Stimulated activated CD4-positive, alpha-beta T cell treated with anti-CD3 and anti-CD28 coated beads, Interleukin-15, amount 100 ng/mL, for 48 hours (primary cell): ENCODE measurements at places on chromosomes 6 and 20.
A peak's percentile ranks its signal among the peaks of the same experiment; 100 is the strongest.

DNA sequence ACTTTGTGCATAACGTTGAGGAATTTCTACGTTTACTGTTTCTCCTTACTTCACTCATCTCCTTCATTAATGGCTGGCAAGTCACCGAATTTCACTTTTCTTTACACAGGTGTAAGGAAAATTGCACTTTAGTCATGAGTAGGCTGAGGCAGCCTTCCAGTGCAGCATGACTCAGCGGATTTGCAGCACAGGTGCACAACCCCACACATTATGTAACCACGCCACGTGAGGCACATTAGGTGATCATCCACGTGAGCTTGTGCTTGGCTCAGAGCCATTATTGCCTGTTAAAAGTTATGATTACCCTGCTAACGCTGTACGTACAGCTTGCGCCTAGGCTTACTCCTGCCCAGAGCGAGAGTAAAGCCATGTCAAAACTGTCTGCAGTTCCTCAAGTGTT, 158.8 kb downstream of the NKAIN2 start:
- DNase-seq: no peak

DNA sequence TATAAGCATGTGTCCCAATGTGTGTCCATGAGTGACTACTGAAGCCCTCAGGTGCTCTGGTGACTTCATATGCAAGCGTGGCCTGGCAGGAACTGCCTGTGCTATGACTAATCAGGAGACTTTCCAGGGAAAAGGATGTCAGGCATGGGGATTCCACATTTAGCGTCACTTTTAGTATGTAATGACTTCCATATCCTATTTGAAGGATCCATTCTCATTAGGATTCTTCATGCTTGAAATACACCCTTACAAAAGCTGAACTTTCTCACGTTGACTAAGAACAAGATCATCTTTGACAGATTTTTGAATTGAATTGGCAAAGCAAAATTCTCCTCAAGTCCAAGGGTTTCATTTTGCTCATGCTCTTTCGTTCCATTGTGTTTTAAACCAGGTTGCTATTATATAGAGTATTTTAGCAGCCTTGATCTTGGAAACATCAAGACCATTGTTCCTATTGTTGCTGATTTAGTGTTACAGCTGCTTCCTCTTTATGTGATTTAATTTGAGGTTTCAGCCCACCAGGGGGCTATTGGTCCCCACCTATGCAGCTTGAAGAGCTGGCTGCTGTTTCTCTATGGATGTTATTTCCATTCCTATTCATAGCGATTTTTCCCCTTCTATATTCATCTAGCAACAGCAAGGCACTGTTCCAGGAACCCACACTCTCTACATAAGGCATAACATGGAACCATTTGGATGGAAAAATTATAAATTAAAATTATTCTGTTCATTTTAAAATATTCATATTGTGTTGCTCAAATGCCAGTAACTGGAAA, 418.6 kb downstream of the CDKAL1 start:
- DNase-seq: no peak

DNA sequence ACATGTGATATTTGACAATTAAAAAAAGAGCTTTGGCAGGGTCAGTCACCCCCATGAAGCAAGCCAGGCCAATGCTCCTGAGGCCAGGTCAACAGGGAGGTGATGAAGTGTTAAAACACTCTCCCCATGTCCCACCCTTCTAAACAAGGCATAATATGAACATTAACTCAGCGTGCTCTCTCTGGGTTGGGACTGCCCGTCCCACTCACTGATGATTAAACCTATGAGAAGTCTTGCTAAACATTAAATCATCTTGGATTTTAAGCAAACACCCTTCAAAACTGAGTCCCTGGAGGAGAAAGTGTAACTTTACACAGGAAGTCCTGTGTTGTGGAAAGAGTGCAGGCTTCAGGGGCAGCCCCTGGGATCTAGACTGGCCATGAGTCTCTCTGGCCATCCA, 558.5 kb downstream of the CD83 start:
- DNase-seq: no peak

GRCh38 chr6:134634966-134635365, 314.9 kb downstream of the ALDH8A1 start:
- no peak for DNase-seq

GRCh38 chr20:50932016-50932485, 814 bp upstream of the ADNP start:
- no peak for DNase-seq

- no peak for DNase-seq
Observed at GRCh38 chr6:5249451-5250122, 11.2 kb downstream of the LYRM4 start.

DNA sequence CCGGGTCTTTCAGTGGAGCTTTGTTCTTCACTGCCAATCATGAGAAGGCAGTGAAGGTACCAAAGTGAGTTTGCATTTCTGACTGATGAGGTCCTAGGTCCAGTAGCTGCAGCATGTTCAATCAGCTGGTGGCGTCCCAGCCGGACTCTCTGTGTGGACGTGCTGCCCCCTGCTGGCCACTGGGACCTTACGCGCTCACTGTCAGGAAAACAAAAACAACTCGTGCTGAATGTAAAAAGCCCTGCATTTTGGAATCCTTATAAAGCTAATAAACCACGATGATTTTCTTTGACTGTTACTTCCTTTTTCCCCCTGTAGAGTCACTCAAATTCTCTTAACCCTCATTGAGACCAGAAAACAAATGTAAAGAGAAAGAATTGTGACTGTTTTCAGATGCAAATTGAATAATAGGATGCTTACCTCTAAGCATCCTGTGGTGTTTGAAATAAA, 4.9 kb upstream of the CD24 start:
- peak; percentile 77 for DNase-seq

DNA sequence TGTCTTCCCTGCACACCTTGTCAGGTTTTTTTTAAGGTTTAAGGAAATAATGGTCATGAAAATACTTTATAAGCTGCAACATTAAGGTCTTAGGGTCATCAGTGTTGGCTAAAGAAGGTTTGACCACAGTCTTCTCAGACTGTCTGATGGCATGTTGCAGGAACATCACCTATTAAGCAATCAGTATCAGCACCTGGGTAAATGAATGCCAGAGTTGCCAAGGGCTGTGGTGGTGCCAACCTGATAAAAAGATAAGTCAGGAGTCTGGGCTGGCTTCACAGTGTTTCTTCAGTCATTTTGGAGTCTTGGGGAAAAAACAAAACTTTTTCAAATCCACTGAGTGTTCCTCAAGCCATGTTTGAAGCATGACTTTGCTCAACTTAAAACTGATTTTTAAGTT, 61.5 kb upstream of the VSTM2L start:
- DNase-seq: no peak

DNA sequence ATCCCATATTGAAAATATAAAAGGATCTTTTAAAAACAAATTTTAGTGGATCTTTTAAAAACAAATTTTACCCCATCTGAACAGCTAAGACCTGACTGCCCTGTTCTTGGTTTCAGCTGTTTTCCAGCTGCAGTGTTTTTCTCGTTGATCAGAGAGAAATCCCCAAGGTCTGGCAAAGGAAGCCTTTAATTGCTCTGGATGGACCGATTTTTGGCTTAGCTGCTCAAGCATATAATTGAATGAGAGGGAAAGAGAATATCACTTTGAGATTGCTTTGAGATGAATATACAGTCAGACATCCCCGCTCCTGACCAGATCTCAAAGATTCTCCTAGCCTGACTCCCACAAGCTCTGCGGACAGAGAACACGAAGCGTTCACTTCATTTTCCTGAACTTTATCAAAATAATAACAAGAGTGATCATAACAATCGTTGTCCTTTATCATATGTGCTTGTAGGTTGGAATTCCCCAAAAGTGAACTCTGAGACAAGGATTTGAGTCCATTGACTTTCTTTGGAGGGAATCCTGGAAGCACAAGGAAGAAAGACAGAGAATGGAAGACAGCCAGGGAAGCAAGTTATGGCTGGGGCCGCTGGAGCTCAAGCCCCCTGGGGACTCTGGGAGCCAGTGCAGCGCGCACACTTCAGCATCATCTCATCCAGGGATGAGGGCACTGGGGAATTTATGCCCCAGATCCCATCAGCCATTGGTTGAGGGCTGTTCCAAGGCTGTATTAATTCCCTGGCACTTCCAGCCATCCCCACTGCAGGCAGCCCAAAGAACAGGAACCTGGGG, 101.3 kb downstream of the SNX5 start:
- no peak for DNase-seq

GRCh38 chr20:64099880-64100565, 7.3 kb downstream of the NPBWR2 start:
- no peak for DNase-seq

GRCh38 chr20:63317061-63317460, 24.1 kb downstream of the COL20A1 start:
- DNase-seq: no peak

- DNase-seq: no peak
Observed at GRCh38 chr6:157600807-157601206, 219.8 kb downstream of the ZDHHC14 start.

- DNase-seq: no peak
Observed at GRCh38 chr20:49308875-49309274, 31.0 kb upstream of the ZNFX1 start.

DNA sequence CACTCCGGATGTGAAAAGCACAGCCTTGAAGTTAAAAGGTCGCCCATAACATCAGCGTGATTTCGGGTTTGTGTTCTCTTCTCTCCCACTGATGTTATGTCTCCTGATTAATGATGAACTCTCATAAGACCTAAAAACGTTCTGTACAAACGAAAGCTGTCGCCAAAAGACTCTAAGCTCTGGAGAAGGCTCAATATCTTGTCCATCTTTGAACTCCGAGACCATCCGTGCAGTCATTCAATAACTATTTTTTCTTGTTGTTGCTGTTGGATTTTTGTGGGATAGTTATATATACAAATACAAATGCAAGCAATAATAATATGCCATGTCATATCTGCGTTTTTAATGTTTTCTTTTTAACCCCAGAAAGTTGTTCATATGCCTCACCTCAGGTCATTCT, 291.8 kb upstream of the MARCKS start:
- DNase-seq: no peak

GRCh38 chr6:5989141-5989723, 17.5 kb downstream of the NRN1 start:
- no peak for DNase-seq

GRCh38 chr20:3446779-3447178, 24.0 kb upstream of the ATRN start:
- DNase-seq: no peak

DNA sequence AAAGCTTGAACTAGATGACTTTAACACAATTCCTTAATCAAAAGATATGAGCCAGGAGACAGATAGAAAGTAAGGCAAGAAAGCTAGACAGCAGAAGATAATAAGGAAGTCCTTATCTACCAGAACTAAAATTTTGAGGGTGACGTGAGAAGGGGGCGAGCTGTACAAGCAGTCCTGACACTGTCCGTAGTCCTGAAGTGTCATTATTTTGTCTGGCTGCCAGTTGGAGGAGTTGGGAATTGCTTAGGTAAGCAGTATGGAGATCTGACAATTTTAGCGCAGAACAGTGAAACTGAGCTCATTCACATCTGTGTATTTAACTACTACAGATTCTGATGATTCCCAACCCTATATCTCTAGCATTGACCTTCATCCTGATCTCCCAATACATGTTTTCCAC, 25.8 kb upstream of the CEP85L start:
- no peak for DNase-seq

DNA sequence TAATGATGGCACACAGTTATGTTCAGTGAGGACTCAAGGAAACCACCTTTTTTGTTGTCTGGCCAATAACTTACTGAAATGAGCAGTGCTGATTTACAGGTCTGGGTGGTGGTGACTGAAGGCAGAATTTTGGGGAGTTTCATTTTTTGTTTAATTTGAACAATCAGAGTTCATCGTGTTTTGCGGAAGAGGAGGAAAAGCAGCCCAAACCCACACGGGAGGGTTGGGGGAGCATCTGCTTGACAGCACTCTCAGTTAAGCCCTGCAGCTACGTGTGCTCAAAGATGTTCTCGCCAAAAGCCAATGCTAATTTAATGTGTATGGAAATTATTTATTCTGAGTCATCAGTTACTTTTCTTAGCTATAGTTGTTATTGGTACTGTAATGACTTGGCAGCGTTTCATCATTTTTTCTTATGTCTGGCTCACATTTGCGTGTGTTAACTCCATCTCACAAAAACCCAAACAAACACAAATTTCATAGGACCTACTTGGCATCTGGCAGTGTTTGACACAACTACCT, 89.2 kb downstream of the UST start:
- DNase-seq: no peak

DNA sequence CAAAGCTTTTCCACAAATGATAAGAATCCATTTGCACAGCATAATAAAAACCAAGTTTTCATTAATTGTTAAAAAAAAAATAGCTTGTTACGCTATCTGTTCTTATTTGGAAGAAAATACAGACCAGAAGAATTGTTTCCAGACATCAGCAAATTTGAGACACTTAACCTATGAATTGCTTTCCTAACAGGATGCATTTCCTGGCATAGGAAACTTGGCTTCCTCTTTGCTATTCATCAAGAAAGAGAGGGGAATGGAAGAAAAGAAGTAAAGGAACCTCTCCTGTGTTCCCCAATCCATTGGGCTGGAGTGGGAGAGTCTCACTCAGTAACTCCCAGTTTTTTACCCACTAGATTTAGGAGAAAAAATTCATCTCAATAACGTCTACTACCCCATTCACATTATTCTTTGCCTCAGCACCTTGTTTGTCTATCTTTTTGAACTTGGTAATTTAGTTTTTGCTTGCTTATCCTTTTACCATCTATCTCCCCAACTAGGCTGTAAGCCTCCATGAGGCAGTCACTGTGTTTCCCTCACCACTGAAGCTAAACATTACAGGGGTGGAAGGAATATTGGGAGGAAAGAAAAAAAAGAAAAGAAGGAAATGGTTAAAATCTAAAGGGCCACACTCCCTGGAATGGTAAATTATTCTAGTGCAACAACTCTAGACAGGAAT, 150.3 kb downstream of the COL21A1 start:
- DNase-seq: no peak

- DNase-seq: no peak
Observed at GRCh38 chr6:152976749-152977148, 6.1 kb downstream of the FBXO5 start.

DNA sequence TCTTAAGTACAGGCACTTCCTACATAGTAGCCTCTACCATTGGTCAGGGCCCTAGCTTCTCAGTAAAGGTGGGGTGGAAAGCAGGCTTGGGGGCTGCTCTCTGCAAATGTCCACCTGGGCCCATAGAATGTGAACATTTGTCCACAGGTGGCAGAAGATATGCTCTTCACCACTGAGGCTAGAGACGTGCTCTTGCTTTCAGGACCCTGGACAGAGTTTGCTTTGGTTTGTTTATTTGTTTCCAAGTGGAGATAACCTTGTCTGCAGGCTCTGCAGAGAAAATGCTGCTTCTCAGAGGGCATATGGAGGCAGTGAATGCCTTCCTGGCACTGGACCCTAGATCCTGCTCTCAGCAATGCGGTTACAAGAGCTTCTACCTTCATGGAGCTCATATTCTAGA, 129.0 kb downstream of the F13A1 start:
- no peak for DNase-seq

DNA sequence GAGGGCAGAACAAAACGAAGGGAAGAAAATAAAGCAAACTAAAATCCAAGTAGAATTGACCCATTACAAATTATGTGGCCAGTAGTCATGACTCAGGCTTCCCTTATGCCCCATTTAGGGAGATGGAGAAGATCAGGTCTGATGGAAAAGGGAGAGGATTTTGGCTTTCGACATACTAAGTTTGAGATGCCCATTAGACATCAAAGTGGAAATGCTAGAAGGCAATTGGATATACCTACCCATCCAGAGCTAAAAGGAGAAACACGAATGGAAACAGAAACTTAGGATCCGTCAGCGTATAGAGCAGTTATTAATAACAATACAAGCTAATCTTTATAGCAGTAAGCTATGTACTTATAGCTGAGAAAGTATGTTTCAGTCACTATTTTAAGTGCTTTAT, 4.8 kb downstream of the TRPC4AP start:
- no peak for DNase-seq
